ENCODE measurements at places on chromosomes 11 and 22.
A peak's percentile ranks its signal among the peaks of the same experiment; 100 is the strongest.

DNA sequence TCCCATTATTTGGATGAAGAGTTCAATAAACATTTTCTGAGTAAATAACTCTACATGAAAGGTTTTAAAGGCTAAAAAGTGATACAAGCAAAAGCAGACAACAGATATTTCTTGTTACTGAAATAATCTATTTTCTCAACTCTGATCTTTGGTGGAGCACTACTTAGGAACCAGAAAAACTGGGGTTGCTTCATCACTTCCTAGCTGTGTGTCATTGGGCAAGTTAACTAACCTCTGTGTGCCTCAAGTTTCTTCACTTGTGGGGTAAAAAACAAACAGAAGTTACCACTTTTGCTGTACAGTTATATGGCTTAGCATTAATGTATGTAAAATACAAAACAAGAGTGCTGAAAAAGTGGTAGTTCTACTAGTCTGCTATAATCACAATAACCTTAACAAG, 5.6 kb downstream of the MAPK1 start:
- peak; percentile 35 for DNase-seq

GRCh38 chr11:111379602-111380136, 594 bp upstream of the POU2AF1 start:
- DNase-seq: no peak

DNA sequence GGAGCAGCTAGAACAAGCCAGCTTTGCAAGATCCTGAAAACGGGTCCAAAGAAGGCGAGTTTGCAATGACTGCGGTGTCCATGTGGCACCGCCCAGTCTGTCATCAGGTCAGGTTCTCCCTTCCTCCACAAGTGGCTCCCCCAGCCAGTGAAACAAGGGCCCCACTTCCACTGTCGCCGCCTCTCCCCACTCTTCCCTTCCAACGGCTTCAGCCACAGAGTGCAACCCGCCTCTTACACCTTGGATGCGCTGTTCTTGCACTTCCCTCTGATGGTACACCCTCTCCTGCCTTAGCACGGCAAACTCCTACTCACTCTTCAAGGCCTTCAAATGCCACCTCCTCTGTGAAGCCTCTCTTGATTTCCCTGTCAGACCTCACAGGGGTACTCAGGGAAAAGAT, 10.8 kb upstream of the TCF20 start:
- no peak for DNase-seq

DNA sequence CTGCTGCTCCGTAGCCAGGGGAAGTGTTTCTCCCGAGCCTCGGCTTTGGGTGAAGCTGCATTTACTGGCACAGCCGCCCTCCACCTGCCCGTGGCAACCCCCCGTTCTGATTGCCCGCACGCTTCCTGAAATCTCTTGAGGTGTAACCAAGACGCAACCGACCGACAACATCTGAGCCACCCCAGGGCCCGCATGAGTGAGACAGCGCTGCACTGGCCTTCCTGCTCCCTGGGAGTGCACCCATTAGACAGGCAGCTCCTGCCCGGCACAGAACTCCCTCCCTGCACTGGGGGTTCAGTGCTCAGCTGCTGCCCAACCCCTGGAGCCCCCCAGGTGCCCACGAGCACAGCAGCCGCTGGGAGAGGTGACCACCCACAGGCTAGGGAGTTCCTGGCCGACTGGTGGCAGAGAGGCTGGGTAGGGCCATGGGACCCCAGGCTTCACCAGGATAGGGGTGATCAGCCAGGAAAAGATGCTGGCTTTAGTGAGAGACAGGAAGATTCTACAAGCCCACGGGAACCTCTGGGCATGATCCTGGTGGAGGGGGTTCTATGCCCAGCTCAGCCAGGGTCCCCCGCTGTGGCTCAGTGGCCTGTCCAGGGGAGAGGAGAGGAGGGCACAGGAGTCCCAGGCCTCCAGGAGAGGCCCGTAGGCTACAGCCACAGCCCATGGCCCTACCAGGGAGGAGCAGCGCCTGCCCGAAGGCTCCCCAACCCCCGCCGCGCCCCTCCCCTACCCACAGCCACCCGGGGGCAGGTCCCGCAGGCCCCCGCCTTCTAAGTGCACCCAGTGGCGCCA, 14.6 kb downstream of the PLXNB2 start:
- no peak for DNase-seq

DNA sequence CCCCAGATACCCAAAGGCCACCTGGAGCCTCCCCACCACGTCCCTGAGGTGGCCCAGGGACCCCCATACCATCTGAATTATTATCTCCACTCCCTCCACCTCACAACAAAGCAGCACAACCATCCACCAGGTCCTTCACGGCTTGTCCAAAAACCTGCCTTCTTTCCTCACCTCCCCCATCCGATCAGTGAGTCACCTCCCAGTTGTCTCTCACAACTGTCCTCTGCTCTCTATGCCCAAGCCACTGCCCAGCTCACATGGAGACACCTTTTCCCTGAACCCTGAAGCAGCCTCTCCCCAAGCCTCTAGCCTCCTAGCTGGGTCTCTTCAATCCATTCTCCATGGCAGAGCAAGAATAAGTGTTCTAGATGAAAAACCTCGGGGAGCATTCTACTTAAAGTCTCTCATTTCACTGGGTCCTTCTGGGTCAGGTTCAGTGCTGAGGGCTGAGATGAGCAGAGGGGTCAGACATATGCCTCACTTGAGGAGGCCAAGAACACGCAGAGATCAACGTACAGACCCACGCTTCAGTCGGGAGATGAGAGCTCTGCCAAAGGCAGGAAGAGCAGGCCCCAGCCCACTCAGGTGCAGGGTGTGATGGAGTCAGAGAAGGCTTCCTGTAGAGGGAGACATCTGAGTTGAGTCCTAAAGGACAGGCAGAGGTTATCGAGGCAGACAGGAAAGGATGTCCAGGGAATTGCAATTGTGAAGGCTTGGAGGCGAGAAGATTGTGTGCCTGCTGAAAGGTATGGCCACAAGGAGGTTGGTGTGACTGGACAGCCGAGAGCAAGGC, 74.7 kb downstream of the PDE2A start:
- no peak for DNase-seq

DNA sequence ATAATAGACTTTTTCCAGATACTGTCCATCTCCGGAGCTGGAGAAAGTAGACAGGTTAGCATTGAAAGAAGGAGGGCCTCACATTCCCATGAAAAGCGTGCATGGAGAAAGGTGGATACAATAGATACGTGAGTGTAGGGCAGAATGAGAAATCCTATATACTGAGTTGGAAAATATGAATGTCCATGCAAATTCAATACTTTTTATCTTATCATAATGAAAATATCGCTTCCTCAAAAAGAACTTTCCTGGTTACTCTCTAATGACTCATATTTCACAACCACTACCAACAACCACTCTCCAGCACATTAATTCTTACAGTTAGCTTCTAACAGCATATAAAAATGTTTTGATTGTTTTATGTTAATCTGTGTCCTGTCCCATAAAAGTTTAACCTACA, 22.0 kb upstream of the MS4A6A start:
- DNase-seq: no peak

GRCh38 chr22:38786631-38787030, 7.3 kb downstream of the DNAL4 start:
- no peak for DNase-seq

DNA sequence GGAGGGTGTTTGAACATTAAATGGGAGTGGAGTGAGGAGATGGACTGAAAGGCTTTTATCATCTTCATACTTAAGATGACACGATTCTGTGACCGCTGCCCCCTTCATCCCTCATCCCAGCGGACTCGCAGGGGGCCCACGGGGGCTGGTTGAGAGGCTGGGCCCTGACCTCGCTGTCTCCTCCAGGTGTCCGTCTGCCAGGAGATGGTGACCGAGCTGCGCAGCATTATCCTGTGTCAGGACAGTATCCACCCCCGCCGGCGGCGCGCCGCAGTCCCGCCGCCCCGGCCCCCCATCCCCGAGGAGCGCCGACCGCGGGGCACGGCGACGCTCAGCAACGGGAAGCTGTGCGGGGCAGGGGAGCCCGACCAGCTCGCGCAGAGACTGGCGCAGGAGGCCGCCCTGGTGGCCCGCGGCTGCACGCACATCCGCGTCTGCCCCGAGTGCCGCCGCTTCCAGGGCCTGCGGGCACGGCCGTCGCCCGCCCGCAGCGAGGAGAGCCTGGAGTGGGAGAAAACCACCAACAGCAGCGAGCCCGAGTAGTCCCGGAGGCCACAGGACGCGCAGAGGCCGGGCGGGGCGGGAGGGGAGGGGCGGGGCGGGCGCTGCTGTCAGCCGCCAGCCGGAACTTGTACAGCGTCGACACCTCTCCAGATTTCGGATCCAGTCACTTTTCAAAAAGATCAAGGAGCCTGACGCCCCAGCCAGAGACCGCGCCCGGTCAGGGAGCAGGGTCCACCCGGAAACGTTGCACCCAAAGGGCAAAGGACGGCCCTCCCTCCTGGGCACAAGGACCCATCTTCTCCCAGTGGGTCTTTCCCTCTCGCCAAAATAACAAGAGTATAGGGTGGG, 38.0 kb upstream of the TBCEL start:
- DNase-seq: peak; percentile 51

DNA sequence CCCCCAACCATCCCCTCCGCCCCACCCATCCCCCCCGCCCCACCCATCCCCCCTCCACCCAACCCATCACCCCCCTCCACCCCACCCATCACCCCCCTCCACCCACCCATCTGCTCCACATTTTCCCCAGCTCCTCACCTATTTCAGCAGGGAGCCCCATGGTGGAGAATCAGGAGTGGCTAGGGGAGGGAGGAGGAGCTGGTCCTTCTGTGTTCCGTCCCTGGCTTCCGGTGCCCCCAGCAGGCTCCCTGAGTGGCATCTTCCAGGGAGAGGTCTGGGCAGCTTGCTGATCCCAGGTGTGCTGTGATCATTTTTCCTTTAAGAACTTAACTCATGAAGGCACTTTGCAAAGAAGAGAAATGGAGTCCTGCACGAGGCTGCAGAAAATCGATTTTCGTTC, 365.8 kb downstream of the TBC1D22A start:
- DNase-seq: no peak

GRCh38 chr22:27100789-27101188, 443.4 kb downstream of the MIAT start:
- no peak for DNase-seq

DNA sequence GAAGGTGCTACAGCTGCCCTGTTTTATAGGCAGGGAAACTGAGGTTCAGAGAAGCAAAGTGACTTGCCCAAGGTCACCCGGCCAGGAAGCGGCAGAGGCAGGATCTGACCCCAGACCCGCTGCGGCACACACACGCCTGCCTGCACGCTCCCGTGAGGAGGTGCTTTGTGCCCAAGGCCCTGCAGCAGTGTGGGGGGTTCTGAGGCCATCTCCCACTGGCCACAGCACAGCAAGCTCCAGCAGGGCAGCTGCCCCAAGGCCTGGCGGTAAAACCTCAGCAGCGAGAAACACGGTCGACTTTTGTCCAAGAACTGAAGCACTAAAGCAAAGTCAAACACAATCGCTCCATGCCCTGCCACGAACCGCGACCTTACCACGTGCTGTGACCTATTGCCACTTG, 42.7 kb downstream of the CDKN1C start:
- no peak for DNase-seq

- peak; percentile 14 for DNase-seq
These were observed 93.2 kb downstream of the LRRC32 start for GRCh38 chr11:76577226-76577920.

DNA sequence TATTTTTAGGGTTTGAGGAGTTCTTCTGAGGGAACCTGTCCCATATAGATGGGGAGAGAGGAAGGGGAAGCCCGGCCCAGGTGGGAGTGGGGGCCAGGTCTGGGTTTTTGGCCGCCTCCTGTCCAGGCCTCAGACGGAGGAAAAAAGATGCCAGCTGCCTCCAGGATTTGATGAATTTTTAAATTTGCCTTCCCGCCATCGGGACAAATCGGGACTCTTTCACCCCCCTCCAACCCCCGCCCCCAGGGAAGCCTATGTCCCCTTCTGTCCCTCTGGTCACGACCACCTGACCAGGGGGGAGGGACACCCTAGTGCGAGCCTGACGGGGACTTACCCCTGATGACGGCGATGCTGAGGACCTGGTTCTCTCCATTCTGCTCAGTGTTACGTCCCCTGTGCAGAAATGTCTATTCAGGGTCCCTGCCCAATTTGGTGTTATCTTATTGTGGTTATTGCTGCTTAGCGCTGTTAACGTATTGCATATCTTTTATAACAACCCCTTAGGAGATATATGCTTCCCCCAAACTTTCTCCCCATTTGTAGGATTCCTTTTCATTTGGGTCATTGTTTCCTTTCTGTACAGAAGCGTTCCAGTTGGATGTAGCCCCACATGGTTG, 115.9 kb upstream of the GRK3 start:
- DNase-seq: peak; percentile 20

GRCh38 chr11:117229931-117230285, 2.0 kb downstream of the PCSK7 start:
- no peak for DNase-seq

DNA sequence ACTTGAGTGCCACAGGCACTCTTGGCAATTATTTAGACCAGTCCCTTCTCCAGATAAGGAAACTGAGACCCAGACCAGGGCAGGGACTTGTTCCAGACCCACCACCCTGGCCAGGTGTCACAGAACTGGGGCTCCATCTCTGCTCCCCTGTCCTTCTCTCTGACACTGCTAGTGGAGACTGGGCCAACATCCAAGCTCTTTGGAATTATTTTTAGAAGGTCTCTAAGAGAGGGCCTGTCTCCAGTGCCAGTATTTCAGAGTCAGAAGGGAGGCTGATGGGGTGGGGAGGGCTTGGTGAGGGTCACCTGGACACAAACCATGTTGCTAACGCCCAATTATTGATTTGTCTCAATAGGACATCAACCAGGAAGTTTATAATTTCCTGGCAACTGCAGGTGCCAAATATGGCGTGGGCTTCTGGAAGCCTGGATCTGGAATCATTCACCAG, 32.7 kb downstream of the POLR3H start:
- DNase-seq: no peak

- no peak for DNase-seq
These were observed 16.2 kb downstream of the JHY start for GRCh38 chr11:122898799-122899198.

GRCh38 chr11:120031612-120032600, 106.0 kb downstream of the TRIM29 start:
- no peak for DNase-seq

DNA sequence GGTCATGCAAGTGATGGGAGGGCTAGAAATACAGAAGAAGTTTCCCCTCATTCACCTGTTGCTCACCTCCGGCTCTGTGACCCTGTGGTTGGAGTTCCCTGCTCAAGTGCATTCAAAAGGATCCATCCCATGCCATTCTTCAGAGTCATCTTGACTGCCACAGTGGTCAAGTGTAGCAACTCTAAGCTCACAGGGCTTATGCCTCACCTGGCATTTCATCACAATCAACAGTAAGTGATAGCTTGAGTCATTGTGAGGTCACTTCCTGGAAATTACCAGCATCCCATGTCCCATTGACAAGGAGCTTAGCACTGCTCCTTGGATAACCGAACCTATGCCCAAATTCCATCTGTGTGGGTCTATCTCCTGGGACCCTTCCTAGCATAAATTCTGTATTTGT, 55.6 kb downstream of the OR4C45 start:
- DNase-seq: no peak
